CD8-positive, alpha-beta memory T cell (primary cell): ENCODE measurements at places on chromosomes 6 and 20.

GRCh38 chr6:166707045-166707444 is 80.0 kb upstream of the RPS6KA2 start:
- no peak for DNase-seq

DNA sequence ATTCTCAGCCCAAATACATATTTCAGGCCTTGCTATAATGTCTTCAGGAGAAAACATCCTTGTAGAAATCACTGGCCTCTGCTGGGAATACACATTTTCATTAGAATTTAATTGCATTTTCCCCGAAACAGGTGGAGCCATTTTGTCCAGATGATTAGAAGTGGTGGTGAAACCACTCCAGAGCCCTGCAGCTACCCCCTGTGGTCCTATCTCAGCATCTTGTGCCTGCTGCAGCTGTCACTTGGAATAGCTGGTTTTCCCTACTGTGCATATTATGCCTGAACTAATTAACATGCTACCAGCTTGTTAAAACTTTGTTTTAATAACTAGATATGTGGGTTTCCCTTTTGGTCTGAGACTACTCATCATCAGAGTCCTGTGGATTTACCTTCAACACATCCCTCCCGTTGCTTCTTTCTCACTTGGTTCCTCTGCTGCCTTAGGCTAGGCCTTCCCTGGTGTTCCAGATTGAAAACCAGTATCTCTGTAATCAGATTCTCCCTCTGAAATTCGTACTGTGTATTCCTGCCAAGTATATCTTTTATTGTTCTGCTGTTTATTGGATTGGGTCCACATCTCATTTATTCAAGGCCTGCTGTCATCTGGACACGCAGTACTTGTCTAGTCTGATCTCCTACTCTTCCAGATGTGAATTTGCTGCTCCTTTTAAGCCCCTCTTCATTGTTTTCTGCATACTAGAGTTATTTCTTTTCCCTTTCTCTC is 15.2 kb downstream of the DNAH8 start:
- DNase-seq, result no peak

GRCh38 chr6:142459271-142459670 is 157.5 kb downstream of the ADGRG6 start:
- DNase-seq, result no peak

DNA sequence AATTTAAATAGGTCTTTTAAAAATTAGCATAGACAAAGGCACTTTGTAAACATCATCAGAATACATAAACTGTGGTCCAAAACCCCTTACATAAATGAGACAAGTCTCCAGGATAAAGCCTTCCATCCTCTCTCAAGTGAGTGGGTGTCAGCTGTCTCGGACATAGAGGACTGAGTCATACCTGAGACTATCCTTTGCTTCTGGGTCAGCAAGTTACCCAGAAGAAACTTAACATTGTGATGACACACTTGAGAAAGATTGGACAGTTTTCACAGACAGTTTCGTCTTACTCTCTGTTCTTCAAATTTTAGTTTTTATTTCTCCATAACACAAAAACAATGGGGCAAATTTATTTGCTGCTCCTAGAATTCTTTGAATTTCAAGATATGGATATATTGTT is 838.0 kb downstream of the DHX35 start:
- DNase-seq, result no peak

GRCh38 chr20:62728781-62729300 is 20.2 kb downstream of the NTSR1 start:
- DNase-seq, result no peak

DNA sequence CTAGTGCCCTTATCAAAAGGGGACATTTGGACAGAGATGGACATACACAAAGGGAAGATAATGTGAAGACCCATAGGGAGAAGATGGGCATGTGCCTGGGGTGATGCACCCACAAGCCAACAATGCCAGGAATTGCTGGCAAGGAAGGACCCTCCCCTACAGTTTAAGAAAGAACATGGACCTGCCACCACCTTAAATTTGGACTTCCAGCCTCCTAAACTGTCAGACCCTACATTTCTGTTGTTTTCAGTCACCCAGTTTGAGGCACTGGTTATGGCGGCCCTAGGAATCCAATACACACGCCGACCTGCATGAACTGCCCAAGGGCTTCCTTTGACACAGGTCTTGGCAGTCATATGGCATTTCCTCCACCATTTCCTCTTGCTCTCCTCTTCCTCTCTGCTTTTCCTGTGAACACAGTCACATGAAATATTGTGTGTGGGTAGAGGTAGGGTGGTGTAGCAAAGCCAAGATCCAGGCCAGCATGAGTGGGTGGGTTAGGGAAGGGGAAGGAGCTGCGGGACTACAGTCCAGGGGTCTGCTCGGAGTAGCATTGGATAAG is 115.6 kb downstream of the ZDHHC14 start:
- DNase-seq, result no peak

GRCh38 chr6:92667843-92668242 is 751.5 kb downstream of the EPHA7 start:
- no peak for DNase-seq

DNA sequence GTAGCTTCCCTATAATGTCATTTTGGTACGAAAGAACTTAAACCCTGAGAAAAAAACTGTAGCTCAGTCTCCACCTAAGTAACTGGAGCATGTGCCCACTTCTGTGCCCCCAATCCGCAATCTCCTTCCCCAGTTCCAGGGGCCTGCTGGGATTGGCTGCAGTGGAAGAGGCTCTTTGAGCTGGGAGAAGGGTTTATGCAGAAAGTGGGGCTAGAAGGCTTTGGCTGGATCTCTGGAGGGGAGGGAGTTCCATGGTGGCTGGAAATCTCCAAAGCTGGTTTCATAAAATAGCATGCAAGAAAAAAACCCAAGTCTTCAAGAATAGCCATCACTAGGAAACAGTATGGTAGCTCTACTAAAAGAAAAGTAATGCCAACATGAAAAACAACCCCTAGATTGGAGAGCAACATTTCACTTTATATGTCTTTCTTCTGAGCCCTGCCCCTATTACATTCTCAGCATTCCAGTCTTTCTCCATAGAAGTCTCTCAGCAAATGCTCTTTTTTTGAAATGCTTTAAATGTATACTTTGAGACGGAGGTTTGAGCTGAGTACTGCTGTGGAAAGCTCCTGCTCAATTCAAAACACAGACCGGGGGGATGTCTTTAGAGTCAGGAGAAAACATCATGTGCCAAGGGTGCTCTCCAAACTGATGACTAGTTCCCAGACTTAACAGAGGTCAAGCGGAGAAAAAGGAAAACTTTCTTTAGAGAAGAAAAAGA is 36.0 kb upstream of the FOXO3 start:
- no peak for DNase-seq

GRCh38 chr6:164010441-164011103 is 596.1 kb downstream of the QKI start:
- DNase-seq, result no peak

- no peak for DNase-seq
Measured at GRCh38 chr6:25278261-25278913, 787 bp upstream of the CARMIL1 start.

GRCh38 chr6:36032261-36032660 is 4.7 kb downstream of the MAPK14 start:
- no peak for DNase-seq

GRCh38 chr20:60132827-60133670 is 174.8 kb downstream of the CDH26 start:
- no peak for DNase-seq
